ENCODE measurements at places on chromosomes 11 and 22.

DNA sequence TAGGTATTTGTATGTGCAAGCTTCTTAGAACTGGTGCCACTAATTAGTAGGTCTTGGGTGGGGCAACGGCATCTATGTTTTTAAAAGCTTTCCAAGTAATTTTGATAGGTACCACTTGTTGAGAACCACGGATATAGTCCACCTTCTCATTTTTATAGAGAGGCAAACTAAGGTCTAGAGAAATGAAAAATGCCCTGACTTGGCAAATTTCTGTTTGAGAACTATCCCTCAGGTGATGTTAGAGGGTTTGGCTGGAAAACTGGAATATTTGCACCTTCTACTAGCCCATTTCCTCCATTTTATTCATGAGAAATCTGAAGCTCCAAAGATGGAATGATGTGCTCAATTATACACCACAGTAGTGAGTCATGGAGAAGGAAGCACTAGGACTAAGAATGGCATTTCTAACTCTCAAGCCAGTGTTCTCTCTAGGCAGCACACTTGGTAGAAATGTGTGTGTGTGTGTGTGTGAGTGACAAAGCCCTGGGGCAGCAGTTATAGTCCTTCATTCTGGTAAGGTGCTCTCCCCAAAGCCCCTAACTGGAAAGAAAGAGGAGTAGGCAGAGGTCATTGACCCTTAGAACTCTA, 1.8 kb upstream of the TMEM86A start:
- DNase-seq, result no peak

DNA sequence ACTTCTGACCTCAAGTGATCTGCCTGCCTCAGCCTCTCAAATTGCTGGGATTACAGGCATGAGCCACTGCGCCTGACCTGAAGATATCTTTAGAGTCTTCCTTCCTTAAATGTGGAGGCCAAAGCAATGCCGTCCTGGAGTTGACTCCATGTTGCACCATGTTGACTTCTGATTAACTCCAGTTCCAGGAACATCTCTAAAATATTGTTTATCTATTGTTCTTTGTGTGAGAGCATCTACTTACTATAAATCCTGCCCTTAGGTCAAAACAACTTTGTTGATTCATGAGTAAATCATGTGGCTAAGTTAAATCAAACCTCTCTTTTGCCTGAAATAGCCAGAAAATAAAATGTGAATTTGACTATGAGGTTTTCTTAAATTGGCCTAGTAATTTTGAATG, 56.6 kb upstream of the CAPRIN1 start:
- DNase-seq, result no peak

- no peak for DNase-seq
Measured at GRCh38 chr11:64321533-64321932, 3.6 kb downstream of the PRDX5 start.

GRCh38 chr11:32830413-32830738, 649 bp downstream of the PRRG4 start:
- DNase-seq, result no peak

DNA sequence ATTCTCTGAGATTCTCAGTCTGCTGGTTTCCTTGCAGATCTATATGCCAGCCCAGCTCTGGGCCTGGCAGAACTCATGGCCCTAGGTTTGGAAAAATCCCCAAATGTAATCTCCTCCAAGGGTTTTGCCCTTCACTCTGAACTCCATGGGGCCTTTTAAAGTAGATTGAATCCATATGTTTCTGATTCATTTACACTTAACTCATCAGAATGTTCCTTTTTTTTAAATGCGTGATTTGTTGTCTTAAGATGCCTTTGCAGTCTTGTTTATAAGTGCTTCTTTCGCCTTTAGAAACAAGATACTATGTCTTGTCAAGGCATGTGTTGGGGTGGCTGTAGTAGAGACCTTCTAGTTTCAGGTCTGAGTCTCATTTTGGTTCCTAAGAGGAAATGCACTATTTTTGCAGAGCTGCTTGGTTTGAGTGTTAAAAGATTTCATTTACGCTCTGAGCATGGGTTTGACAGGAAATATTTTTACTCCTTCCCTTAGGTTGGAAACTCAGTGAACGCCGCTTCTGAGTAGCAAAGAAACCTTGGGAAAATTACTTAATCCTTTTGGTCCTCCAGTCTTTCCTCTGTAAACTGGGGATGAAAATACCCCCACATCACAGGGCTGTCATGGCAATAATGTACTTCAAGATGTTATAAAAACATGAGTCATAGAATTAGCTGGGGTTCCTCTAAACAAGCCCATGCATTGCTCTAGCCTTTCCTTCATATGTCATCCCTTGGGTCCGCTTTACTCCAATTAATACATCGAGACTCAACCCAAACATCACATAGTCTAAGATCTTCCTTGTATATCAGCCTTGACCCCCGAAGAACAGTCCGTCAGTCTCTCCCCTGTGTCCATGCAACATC, 83.5 kb downstream of the SNX19 start:
- DNase-seq, result no peak

DNA sequence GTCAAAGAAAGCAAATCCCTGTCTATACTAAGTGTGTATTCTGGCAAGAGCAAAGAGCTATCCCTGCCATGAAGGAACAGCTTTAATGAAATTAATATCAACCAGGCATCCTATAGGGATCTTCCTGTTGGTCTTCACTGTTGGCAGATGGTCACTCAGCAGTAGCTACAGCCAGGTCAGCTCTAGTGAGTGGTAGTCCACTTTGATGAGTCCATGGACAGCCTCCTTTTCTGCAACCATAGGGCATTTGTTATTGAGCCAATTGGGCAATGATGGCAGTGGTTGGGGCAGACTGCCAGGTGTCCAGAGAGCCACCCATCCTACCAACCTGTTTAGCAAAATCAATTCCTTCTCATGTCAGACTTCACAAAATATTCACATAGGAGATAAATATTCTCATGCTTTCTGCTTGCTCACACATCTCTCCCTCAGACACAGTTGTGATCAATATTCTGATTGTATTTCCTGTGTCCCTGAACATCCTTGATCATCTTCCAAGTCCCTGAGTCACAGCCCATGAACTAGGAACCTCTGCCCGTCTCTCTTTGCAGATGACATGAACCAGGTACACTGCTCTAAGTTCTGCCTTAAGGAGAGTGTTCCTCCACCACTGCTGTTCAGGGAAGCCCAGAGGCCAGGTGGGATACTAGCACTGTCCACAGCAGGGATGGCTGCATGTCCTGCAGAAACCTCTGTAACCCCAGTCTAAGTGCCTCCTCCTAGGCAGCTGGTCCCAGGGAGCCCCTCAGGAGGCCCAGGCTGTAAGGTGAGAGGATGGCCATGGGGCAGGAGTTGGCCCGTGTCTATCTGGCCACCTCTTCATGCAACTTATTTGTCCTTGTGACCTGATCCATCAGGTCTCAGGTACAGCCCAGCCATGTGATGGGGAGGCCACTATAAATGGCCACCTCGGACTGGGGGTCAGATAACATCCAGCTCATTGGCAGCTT, 74.2 kb upstream of the IGLL5 start:
- no peak for DNase-seq

DNA sequence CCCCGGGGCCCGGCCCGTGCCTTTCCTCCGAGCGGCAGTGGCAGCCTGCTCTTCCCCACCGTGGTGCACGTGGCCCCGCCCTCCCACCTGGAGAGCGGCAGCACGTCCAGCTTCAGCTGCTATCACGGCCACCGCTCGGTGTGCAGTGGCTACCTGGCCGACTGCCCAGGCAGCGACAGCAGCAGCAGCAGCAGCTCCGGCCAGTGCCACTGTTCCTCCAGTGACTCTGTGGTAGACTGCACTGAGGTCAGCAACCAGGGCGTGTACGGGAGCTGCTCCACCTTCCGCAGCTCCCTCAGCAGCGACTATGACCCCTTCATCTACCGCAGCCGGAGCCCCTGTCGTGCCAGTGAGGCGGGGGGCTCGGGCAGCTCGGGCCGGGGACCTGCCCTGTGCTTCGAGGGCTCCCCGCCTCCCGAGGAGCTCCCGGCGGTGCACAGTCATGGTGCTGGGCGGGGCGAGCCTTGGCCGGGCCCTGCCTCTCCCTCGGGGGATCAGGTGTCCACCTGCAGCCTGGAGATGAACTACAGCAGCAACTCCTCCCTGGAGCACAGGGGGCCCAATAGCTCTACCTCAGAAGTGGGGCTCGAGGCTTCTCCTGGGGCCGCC, 11.9 kb downstream of the C22orf31 start:
- no peak for DNase-seq

DNA sequence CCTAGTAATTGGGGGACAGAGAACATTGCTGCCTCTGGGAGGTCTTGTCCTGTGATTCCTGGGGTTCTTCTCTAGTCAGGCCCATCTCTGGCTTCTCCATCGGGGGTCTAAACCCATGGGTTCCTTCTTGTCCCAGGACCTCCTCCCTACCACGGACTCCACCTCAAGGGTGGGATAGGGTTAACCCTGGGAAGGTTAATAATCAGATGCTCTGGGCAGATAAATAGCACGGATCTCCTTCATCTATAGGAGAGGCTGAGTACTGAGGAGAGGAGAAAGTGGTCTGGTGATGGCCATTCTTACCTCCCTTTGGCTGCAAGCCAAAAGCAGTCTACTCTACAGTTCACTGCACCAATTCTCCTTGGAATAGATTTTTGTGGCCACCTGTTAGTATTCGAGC, 10.5 kb downstream of the HEPHL1 start:
- no peak for DNase-seq

- DNase-seq, result no peak
Measured at GRCh38 chr11:45937916-45938315, 15.5 kb downstream of the LARGE2 start.

- DNase-seq, result no peak
Measured at GRCh38 chr22:35972559-35972958, 56.1 kb downstream of the RBFOX2 start.

- DNase-seq, result no peak
Measured at GRCh38 chr22:50459016-50459415, 15.8 kb downstream of the SBF1 start.

DNA sequence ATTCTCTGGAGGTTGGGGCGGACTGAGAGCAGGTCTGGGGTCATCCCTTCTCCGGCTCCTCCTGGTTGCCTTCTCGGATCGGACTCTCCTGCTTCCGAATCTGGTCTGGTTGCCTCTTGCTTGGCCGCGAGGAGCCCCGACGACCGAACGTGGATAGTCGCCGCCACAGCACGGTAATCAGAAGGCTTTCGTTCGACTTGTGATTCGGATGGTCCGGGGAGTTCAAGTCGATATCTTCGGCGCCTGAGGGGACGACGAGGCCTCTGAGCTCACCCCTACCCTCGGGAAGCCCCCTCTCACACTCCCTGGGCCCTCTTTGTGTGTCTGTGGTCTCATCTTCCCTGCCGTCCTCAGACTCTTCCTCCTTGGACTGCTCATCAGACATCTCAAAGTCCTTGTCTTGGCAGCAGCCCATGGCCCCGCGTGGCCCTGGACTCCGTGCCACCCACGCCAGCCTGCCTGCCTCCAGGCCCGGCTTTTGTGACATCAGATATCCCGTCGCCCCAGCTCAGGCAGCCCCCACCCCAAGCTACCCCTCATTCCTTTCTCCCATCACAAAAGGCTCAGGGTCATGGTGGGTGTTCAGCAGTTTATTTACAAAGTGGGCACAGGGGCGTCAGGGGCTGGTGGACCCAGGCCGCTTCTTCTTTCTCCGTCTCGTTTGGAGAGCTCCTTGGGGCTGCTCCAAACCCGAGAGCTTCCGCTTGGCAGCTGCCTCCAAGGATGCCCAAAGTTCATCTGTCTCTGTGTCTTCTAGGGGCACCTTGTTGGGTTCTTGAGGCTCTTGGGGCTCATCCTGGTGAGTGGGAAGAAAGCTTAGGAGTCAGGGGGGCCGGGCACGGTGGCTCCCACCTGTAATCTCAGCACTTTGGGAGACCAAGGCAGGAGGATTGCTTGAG, at the start of gene TEX54:
TEX54 (minus strand) TSS at position 506 of the 899 bp plus-strand sequence.
- no peak for DNase-seq

DNA sequence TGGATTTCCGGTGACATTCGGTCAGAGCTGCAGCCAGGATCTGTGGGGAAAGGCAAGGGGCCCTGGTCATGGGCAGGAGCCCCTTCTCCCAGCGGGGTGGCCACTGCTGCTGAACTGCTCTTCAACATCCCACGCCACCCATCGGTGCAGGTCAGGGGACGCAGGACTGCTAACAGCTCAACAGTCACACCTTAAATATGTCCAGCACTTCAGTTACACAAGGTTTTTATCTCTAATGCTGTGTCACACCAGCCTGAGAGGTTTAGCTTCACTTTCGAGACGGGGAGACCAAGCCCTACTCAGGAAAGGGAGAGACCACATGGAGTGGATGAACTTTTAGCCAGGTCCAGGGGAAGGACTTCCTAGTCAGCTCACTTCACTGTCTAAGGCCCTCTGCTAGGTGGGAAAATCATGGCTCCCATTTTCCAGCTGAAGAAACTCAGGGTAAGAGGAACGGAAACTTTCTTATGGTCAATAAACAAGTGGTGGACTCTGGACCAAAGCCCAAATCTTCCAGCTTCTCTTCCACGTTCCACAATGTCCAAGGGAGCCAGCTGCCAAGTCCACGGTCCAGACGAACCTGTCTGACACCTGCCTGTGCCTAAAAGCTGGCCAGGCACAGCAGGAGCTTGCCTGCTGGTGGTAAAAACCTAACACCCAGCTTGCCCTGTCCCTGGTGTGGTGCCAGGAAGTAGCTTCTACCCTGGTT, 21.0 kb upstream of the CHADL start:
- DNase-seq, result no peak

DNA sequence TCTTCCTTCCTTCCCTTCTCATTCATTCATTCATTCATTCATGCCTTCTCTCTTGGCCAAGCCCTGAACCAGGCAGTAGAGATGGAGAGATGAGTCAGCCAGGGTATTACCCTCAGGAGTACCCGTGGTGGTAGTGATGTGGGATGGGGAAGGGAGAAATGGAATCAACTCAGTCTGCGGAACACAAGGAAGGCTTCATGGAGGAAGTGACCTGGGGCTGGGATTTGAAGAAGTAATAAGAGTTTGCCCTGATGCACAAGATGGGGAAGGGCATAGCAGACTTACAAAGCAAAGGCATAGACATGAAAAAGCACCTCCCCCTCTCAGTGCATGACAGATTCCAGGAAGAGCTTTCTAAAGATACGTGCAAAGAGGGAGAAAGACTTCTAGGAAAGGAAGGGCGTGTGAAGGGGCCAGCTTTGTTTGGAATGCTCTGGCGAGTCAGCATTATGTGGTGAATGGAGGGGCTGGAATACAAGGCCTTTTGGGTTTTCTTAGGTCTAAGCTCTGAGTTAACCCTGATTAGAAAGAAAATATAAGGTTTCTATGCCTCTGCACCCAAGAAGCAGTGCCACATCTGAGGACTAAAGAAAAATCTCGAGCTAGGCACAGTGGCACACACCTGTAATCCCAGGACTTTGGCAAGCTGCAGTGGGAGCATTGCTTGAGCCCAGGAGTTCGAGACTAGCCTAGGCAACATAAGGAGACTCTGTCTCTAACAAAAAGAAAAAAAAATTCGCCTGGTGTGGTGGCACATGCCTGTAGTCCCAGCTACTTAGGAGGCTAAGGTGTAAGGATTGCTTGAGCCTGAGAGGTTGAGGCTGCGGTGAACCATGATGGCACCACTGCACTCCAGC, 36.4 kb upstream of the ACER3 start:
- DNase-seq, result no peak

DNA sequence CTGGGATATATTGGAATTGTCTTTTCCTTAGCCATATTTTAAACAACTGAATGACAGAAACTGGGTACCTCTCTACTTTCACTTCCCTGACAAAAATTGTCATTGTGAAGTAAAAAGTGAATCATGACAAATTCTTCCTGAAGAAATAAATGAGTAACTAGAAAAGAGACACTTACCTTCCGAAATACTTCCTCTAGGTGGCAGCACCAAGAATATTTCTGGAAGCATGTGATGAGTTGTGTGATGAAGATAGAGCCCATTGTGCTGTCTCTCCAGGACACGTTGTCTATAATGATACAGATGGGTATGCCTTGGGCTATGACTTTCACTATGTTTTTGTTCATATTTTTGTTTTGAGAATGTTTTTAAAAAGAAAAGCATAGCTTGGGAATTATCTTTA, 21.5 kb downstream of the CASP4 start:
- DNase-seq, result no peak
